Fibroblast of skin of right quadriceps (primary cell): ENCODE measurements at places on chromosomes 2 and 18.

DNA sequence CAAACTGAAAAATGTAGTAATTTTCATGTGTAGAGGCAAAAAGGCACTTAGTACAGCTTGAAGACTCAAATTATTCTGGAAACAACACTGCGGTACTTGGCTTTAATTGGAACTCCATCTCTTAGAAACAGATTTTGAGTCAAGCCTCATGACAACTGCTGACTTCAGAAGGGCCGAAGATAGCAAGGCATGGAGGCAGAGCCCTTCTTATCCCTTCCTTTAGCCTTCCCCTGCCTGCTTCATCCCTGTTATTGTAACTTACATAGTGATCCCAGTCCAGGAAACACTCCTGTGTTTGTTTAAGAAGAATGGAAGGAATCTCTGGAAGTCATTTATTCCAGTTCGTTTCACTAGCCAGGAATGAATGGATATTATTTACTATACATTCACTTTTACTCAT, 110.9 kb upstream of the FAM98A start:
- DNase-seq = no peak

DNA sequence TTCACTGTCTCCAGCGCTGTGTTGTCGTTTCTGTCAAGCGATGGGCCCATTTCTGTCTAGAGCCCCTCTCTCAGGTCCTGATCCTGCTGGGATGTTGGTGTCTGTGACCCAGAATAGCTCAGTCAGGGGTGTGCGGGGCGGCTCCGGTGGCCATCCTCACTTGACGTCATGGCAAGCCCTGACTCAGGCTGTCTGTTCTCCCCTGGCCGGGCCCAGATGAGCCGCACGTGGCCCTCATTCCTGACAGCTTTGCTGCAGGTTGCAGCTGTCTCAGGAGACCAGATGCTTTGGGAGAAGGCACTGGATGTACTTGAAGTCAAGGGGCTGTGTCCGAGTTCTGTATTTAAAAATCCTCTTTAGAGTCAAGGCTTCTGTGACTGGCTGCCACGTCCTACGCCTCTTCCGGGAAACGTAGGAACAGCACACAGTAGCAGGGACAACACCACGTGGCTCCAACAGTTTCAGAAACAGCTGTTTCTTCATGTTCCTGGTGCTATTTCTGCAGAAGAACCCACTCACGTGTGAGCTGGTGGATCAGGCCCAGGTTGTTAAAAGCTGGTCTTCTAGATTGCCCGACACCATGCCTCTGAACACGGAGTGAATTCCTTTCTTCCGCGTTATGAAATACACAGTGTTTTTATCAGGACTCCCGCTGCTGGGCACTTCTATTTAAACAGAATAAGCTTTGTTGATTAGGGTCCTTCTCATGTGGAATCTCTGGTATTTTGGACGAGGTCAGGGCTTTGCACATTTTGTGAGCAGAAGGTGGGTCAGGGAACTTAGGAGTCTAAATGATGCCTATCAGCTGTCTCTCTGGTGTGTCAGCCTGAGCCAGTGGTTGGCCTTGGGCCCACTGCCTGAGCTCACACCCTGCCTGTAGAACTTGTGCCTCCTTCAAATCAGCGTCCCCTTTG, 28.3 kb upstream of the NTSR2 start:
- peak; percentile 65 for DNase-seq

- DNase-seq = no peak
Measured at GRCh38 chr2:191833356-191833755, 13.5 kb downstream of the CAVIN2 start.

GRCh38 chr2:12741380-12741779, 24.6 kb downstream of the TRIB2 start:
- DNase-seq = no peak

DNA sequence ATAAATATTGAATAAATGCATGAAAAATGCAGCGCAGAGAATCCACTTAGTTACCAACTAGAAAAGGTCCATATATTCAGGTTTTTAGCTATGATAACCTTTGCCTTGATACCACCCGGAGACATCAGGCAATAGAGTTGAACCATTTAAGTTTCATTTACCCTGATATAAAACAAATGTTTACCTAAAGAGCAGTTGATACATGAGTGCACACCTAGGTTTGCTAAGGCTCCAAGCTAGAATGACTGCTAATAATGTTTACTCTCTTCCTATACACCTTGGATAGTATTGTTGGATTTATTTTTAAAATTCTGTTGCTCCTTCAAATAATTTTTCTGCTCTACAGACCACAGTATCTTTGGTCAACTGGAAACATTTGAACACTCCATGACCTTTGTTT, 1463.6 kb downstream of the LRP1B start:
- DNase-seq = no peak

GRCh38 chr2:187982668-187983067, 309.0 kb upstream of the GULP1 start:
- peak; percentile 93 for DNase-seq

GRCh38 chr2:9087121-9087681, 83.7 kb upstream of the MBOAT2 start:
- DNase-seq = peak; percentile 83

DNA sequence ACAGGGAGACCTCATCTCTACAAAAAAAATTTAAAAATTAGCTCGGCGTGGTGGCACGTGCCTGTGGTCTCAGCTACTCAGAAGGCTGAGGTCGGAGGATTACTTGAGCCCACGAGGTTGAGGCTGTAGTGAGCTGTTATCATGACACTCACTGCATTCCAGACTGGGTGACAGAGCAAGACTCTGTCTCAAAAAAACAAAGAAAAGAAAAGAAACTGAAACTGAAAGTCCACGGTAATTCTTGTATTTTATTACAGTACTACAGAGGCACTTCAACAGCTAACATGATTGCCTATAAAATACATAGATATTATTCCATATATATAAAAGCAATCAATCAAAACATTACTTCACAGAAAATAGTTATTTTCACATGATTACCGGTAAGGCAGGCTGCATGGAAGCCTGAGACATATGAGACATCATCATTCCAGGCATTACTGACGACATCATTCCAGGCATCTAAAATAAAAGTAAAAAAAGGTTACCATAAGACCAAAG, 23.1 kb downstream of the PRPF40A start:
- peak; percentile 64 for DNase-seq

GRCh38 chr2:149540138-149540537, 47.4 kb downstream of the MMADHC start:
- DNase-seq = no peak

DNA sequence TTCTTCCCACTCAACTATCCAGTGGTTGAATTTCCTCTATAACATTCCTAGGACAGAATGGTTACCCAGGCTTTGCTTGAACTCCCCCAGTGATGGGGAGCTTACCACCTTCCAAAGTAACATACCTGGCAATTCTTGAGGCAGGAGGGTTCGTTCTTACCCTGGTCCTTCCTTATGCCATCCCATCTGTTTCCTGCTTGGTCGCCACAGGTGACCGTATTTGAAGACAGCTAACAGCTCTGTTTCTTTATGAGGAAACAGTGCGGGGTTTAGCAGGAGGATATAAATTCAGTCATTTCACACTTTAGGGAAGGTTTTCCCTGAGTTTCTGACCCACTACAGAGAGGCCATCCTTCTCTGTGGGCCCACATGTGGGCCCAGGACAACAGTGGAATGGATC, 42.6 kb downstream of the FOSL2 start:
- DNase-seq = no peak

GRCh38 chr2:74514368-74515270, at the start of gene TLX2:
TLX2 (plus strand) TSS chr2:74514450; CDS start chr2:74514807, 357 bp downstream.
- no peak for DNase-seq

DNA sequence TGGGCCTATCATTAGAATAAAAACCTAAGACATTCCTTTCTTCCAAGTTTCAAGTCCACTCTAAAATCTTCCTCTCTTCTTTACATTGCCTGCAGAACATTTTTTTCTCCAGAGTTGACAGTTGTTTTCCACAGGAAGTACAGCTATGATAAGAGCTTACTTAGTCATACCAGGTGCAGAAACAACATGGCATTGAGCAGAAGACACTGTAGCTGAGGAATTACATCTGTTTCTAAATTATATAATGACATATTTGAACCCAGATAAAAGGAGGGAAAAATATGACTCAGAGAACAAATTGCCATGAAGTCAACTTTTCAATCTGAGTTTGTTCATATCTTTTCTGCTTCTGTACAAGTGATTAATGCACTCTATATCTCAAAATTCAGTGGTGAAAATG, 30.2 kb downstream of the CMPK2 start:
- no peak for DNase-seq

- DNase-seq = no peak
Measured at GRCh38 chr2:81250270-81250669, 945.7 kb upstream of the LRRTM1 start.

GRCh38 chr2:206083602-206084438, 2.2 kb downstream of the INO80D start:
- no peak for DNase-seq

- DNase-seq = no peak
Measured at GRCh38 chr2:15173501-15173900, 387.6 kb downstream of the NBAS start.

DNA sequence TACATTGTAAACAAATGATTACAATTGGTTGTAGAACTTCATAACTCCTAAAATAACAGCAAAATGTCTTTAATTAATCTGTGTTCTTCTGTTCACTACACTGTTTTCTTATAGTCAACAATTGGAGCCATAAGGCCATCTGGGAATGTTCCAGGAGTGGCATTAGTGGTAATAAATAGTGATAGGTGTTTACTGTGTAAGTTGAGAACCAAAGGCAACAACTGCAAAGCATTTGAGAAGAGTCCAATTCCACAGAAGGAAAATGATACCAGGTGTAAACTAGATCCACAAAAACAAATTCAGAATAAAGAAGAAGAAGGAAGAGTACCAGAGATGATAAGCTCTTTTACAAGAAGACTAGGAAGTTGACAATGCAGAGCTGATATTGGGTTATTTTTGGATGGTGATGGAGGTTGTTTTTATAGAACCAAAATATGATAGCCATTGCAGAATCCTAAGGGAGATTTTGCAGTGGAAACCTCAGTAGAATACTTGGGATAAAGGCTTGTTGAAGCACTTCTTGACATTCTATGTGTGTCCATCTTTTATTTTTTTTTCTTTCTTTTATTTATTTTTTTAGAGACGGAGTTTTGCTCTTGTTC, 52.9 kb downstream of the ANTXR1 start:
- no peak for DNase-seq

GRCh38 chr18:3480827-3481573, 31.0 kb downstream of the TGIF1 start:
- no peak for DNase-seq

DNA sequence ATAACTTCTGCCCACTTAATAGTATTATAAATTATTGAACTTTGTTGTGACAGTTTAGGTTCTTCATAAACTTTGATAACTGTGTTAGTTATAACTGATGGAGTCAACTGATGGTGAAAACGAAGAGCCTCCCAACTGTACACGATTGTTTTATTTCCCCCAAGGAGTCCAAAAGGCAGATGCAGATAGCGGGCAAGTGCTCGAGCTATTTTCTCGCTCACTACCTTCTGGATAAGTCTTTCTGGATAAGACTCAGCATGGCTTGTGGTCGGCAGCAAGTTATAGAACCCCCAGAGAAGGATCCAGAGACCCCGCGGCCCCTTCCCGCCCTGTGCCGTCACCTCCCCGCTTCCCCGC, 517 bp downstream of the GCFC2 start:
- DNase-seq = no peak

DNA sequence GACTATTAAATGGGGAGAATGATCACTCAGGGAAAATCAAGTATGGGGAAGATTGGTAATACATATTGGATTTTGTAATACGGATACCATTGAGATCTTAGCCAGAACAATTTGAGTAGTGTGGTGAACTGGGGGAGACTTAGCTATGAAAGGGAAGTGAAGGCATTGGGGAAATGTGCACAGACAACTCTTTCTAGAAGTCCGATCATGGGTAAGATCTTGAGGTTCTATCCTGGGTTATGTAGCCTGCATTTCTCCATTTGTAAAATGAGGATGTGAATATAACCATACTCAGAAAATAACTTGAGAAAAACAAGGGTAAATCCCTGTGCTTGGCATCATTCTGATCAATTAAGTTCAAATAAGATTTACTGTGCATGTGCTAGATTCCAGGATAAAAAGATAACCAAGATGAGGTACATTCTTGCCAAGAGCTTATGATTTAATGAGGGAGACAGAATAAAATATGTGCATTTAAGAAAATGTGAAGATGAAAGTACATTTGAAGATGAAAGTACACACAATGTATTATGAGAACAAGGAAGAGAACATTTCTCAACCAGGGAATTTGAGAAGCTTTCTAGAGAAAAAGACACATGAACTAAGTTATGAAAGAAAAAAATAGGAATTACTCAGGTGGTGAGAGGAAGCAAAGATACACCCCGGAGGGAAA, 49.5 kb downstream of the SLC40A1 start:
- no peak for DNase-seq

- DNase-seq = peak; percentile 30
Measured at GRCh38 chr2:118807668-118808428, 39.6 kb downstream of the EN1 start.
